Brain (organoid and tissue), 16 donors: ENCODE measurements at places on chromosomes 5 and 9.

DNA sequence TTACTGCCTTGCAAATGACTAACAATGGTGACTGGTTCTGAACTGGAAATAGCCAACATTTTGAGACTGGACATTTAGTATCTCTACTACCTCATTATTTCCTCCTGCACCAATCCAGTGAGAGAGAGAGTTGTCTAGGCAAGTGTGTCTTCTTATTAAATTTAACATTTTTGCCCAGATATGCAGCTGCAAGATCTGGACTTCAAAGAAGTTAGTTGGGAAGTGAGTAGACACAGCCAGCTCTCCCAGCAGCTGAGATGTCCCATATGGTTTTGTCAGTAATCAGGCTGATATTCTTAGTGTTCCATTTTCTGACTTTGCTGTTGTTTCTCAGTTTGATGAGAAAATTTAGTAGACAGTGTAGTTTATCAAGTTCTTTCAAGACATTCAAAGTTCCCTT lies 1778.8 kb upstream of the CDH6 start:
- DNase-seq, result no peak

DNA sequence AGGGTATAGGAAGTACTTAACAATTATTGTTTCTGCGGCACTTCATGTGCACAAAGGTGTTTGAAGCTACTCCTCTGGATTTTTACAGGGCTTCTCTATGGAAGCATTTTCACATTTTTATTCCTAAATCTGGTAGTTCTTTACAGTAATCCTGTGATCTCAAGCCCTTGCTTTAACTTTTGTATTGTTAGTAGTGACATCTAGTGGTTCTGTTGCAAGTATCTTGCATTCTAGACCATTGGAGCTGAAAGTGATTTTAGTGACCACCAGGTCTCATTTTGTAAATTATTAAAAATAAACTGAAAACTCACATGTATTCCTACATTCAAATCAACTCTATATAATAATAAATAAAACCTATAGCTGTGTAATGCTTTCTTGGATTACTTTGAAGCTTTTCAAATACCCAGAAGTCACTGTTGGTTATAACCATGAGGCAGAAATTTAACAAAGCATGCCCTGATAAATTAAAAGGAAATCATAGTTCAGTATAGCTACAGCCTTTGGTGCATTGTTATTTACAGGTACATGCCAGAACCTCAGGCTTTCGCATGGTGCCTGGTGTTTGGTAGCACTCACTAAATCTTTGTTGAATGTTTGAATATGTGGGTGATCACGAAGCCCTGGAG lies 18.9 kb downstream of the RPS23 start:
- DNase-seq, result peak; percentile 69

DNA sequence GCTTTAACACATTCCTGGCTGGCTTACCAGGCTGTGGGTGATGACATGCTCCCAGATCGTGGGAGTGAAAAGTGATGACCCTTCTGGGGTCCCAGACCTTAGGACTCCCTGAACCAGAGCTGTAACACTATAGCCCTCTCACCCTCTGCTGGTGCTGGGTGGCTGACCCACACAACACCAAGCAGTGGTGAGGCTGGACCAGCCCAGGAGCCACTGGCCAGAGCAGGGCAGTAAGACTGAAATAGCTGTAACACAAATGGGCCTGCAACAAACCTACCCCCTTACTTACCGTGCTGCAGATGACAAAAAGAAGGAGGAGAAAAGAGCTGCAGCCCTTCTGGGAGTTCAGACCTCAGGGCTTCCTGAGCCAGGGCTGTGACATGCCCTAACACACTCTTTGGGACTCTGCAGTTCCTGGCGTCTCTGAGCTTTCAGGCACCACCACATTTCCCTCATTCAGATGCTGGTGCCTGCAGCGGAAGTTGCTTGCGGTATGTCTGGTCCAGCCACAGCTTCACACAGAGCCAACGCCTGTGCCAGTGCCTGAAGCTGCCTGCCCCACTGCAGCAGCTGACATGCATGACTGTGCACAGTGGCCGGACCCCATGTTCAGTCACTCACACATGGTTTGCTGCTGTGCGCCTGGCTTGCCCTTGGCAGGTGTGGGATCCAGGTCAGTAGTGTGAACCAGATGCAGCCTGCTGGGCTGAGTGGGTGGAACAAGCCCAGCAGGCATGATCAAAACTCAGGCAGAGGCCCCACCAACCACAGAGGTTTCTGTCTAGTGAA lies 1247.4 kb downstream of the EFNA5 start:
- no peak for DNase-seq

DNA sequence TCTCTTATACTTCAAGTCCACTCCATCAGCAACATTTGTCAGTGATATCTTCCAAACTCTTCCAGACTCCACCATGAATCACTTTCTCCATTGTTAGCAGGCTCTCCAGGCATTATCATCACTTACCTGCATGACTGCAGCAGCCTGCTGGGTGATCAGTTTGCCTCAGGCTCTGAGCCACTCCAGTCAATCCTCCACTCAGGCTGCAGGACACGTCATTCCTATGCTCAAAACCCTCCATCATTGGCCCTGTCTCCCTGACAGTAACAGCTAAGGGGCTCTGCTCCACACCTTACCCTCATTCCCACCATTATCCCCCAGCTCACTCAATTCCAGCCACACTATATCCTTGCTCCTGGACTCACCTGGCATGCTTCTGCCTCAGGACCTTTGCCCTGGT lies 10.7 kb downstream of the DIRAS2 start:
- no peak for DNase-seq

- DNase-seq, result no peak
Measured at GRCh38 chr9:16668734-16669295, 201.7 kb downstream of the BNC2 start.

DNA sequence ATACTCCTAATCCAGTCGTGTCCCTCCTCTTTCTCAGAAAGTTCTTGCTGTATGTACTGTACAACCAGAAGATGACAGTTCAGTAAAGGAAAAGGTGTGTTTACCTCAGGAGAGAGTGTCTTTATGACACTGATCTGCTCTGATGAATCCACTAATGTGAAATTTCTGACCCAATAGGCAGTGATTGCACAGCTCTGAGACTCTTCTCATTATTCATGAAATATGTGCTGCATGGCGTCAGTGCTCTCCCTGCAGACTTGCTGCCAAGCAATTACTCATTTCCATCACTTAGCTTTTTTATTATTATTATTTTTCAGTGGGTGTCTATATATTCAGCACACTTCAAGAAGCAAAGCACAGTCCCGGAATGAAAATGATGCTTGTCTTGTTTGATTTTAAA lies 389.0 kb downstream of the RASEF start:
- no peak for DNase-seq

- no peak for DNase-seq
Measured at GRCh38 chr9:7688626-7689025, 111.0 kb downstream of the DMAC1 start.

DNA sequence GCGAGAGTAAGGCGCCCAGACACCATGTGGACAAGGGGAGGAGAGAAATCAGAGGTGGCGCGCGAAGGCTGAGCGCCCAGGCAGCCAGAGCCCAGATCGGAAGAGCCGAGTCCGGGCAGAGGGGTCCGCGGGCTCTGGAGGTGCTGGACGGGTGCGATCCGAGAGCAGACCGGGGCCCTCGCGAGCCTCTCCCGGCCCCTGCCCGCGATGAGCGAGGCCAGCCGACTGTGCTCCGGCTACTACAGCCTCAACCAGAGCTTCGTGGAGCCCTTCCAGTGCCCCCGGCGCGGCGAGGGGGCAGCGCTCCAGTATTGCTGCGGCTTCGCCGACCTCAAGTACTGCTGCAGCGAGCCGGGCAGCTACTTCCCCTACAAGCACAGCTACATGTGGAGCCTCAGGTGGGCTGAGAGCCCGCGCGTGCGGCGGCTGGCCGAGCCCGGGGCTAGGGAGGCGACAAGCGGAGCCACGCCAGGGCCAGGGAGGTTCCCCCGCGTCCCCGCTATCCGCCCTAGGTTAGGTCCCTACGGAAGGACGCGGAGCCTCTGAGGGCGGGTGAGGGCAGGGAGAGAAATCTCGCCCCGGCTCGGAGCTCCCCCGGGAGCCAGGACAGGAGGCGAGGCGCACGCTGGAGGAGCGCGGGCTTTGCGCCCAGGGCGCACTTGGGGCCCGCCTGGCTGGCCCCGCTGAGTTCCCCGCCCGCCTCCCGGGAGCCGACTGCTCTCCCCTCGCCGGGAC lies at the start of gene SHISAL2B:
TSS of gene SHISAL2B (plus strand) at position 87 of the 735 bp plus-strand sequence. CDS start at position 208, 121 bp downstream.
- peak; percentile 64 for DNase-seq

DNA sequence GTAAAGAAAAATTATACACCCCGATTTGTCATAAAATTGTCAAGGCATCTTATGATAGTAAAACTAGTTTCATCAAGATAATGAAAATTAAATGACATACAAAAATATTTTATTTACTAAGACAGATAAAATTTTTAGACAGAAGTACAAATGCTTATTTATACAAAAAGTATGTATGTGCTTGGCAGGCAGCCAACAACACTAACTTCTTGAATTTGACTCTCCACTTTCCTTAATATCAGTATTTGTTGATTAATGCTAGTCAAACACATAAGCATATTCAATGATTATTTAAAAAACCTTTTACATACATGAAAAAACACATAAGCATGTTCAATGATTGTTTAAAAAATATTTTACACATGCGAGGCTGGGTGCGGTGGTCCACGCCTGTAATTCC lies 1079.9 kb upstream of the CDH6 start:
- no peak for DNase-seq

DNA sequence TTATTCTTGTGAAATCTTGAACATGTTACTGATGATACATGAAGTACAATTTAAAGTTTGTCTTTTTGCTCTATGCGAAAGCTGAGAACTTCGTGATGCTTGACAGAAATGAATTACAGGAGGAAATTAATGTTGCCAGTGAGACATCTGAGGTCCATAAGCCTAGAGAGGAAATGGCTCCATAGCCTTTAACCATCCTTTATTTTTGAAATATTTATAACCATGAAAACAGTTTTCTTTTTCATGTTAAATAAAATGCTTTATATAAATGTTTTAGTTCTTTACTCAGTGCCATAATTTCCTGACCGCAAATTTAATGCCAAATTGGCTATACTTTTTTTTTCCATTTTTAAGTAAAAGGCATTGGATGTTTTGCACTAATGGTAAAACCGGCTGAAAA lies 29.1 kb downstream of the F2RL2 start:
- DNase-seq, result no peak

DNA sequence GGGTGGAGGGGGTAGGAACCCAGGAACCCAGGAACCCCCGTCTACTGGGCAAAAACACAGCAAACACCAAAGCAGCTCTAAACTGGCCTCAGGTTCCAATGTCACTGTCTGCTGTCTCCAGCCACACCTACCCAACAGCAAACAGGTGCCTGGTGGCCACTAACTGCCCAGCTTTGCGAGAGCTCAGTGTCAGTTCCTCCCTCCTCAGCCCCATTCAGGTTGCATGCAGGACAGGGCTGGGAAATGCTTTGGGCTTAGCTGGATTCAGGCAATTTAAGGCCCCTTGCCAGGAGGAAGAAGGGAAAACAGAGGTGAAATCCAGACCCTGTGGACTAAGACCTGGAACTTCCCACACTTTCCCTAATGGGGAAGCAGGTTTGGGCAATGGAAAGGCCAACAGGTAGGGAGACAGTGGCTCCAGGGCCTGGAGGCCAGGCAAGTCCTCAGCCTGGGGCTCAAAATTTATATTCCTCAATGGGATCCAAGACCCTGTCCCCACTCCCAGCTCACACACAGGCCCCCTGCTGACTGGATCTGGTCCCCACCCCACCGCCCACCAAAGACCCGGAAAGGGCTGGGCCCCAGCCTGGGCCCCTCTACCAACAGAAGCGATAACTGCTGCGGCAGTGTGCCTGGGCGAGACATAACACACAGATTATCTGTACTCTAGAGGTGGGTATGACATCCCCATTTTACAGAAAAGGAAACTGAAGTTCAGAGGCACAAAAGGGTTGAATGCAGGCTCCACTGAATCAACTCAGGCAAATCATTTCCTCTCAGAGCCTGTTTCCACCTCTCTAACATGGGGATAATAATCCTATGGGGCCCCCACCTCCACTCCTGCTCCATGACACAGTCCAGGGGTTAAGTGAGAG lies 3.5 kb downstream of the EEIG1 start:
- DNase-seq, result no peak

GRCh38 chr9:114511978-114512874 lies 7.0 kb upstream of the WHRN start:
- DNase-seq, result no peak

GRCh38 chr9:93810028-93810971 lies 144.9 kb downstream of the BARX1 start:
- DNase-seq, result no peak

- peak; percentile 32 for DNase-seq
Measured at GRCh38 chr9:136225748-136226679, 19.6 kb downstream of the QSOX2 start.
